GM23248 (cell line): ENCODE measurements at places on chromosomes 2 and 18.

GRCh38 chr2:203407496-203407895 is 79.3 kb downstream of the ABI2 start:
- no peak for DNase-seq

- DNase-seq, result peak; percentile 24
Observed at GRCh38 chr2:40432921-40433483, 18.9 kb downstream of the SLC8A1 start.

DNA sequence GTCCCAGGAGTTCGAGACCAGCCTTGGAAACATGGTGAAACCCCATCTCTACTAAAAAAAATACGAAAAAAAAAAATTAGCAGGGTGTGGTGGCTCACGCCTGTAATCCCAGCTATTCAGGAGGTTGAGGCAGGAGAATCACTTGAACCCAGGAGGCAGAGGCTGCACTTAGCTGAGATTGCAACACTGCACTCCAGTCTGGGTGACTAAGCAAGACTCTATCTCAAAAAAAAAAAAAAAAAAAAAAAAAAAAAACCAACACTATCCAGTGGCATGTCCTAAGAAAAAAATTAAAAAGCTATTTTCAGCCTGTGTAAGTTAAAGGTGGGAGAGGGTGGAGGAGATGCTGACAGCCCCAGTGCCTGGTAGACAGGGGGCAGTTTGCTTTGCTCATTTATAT is 32.2 kb upstream of the REL start:
- DNase-seq, result peak; percentile 46

DNA sequence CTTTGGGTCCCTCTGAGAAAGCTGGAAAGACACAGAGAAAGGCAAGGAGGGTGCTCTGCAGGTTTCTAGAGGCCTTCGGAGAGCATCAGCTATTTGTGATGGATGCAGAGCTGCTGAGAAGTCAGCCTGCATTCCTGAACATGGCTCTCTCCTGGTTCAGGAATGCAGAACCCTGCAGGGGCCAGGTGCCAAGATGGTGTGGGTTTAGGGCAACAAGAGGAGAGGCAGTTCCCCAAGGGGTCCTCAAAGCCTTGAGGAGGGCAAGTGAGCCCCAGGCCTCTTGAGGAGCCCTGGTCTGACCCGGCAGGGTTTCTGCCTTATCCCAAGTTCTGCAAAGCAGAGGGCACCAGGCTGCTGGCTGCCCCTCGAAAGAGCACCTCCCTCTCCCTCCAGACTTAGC is 93.3 kb downstream of the HS1BP3 start:
- DNase-seq, result no peak

- DNase-seq, result peak; percentile 15
Observed at GRCh38 chr18:48374423-48375149, 34.6 kb downstream of the ZBTB7C start.

GRCh38 chr2:227406177-227407031 is 18.7 kb upstream of the SCYGR1 start:
- DNase-seq, result peak; percentile 98

DNA sequence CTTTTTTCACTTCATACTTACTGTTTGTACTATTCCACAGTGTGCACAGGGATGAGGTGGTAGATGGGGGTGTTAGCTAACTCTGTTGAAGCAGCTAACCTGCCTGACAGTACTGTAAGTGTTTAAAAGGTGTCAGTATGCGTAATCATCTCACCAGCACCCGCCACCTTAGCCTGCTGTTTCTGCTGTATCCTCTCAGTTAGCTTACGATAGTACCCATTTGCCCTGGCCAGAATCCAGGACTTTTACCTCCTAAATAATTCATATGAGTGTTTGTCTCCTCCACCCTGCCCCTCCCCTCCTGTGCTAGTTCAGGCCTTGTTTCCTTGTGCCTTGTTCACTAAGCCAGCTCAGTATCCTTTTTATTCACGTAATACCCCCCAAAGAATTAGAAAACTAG is 34.2 kb downstream of the TRAPPC12 start:
- DNase-seq, result no peak

GRCh38 chr2:217789736-217790181 is 213.0 kb downstream of the TNS1 start:
- no peak for DNase-seq

DNA sequence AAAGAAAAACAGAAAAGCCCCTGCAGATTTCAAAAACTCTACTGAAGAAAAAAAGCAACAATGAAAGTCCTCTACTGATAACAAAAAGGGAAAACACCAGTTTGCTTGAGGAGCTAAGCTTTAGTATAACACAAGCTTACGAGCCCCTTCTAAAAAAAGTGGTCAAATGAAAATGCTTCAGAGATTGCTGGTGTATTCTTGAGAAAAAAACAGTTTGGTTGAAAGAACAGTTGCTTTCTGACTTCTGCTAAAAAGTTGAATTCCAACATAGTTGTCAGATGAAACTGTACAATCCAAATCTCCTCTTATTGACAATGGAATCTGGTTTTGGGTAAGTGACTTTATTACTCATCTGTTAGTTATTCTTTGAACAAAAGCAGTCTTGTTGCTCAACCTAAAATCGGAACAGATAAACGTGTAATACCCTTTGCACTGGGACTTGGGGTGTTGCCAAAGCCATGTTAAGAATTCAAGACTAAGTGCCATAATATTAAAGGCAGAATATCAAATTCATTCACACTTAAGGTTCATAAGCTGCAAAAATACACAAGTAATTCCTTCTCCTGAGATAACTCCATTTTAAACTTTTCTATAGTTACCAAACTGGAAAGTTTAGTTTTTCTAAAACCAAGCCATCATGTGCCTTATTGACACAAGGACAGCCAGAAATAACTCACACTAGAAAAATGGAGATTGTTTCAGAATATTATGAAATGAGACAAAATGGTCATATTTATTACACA is 45.3 kb upstream of the SPAG16 start:
- DNase-seq, result peak; percentile 83

GRCh38 chr2:213451542-213452239 is 167.4 kb downstream of the SPAG16 start:
- DNase-seq, result no peak

- no peak for DNase-seq
Observed at GRCh38 chr2:204081487-204082425, 145.2 kb downstream of the ICOS start.

- DNase-seq, result peak; percentile 69
Observed at GRCh38 chr2:138060301-138060635, 96.0 kb downstream of the HNMT start.

DNA sequence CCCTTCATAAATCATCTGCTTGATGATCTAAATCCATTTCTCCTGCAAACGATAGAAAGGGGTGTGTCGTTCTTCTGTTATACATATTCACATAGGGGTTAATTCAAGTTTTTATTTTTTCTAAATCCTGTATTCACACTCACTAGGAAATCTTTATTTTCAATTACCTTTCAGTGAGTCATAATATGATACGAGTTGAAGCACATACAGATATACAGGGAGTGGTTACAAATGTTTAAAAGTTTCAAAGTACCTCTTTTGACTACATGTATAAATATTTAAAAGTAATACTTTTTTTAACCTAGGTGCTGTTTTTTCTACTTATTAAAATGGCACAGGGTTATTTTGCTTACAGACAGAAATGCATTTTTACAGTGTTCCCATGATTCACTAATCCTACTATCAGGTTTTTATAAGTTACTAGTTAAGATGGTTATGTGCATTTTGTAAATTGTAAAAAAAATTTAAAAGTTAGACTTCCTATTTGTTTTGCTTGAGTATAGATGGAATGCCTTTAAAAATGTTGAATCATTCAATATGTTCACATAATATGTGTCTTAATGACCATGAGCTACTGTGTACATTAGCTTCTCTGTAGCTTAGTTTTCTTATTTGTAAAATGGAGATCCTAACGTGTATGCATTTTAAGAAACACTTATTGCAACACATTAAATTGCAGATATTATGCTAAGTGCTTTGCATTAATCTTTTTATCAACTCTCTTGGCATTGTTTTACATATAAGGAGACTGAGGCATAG is 1378.1 kb downstream of the DSC3 start:
- DNase-seq, result no peak

GRCh38 chr2:219430633-219431615 is 3.7 kb upstream of the SPEG start:
- DNase-seq, result peak; percentile 24

GRCh38 chr18:21741312-21741561 is 645 bp downstream of the MIB1 start:
- peak; percentile 67 for DNase-seq

DNA sequence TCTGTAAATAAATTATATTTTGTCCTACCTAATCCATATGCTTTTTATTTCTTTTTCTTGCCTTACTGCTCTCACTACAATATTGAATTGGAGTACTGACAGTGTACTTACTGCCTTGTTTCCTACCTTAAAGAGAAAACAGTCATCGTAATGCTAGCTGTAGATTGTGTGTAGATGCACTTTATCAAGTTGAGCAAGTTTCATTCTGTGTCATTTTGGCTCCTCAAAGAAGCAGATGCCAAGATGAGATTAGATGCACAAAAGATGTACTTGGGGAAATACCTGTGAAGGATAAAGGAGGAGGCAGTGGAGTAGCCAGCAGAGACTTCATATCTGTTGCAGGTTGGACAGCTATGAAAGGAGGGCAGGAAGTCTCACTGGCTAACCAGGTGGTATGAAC is 145.5 kb downstream of the FTCDNL1 start:
- no peak for DNase-seq

GRCh38 chr2:3584076-3584475 is 9.0 kb downstream of the RPS7 start:
- no peak for DNase-seq

- DNase-seq, result no peak
Observed at GRCh38 chr2:30439296-30439695, 7.8 kb upstream of the LCLAT1 start.

DNA sequence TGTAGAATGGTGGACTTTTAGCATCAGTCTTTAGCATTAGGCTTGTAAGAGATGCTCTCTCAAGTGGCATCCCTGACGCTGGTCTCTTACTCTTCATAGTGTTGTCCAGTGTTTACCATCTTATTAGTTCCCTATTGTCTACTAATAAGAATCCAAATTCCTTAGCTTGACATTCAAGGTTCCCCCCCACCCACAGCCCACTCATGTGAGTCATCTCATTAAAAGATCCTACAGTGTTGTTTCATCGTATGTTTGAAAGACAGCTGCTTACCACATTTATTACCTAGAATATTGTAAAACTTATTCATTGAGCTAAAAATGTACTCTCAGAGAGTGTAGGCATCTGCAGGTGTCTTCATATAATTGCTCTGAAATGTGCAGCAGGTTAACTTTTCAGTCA is 28.5 kb downstream of the EIF5B start:
- DNase-seq, result peak; percentile 5

GRCh38 chr2:43541165-43541564 is 54.7 kb downstream of the THADA start:
- peak; percentile 61 for DNase-seq

- no peak for DNase-seq
Observed at GRCh38 chr2:68086166-68086565, 23.4 kb upstream of the C1D start.

- no peak for DNase-seq
Observed at GRCh38 chr2:71697106-71698004, 244.0 kb downstream of the DYSF start.

GRCh38 chr2:125313806-125314205 is 1288.7 kb downstream of the CNTNAP5 start:
- no peak for DNase-seq

DNA sequence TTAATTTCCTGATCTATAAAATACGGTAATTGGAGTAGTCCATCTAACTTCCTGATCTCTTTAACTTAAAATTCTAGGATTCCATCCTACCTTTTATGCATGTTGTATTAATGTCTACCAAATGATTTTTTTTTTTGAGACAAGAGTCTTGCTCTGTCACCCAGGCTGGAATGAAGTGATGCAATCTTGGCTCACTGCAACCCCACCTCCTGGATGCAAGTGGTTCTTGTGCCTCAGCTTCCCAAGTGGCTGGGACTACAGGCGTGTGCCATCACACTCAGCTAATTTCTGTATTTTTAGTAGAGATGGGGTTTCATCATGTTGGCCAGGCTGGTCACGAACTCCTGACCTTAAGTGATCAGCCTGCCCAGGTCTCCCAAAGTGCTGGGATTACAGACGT is 47.8 kb downstream of the CFAP36 start:
- no peak for DNase-seq

GRCh38 chr2:86337244-86337835 is at the start of gene REEP1:
Gene REEP1 (minus strand): TSS chr2:86337626. CDS start chr2:86337510, 116 bp downstream.
- peak; percentile 50 for DNase-seq

DNA sequence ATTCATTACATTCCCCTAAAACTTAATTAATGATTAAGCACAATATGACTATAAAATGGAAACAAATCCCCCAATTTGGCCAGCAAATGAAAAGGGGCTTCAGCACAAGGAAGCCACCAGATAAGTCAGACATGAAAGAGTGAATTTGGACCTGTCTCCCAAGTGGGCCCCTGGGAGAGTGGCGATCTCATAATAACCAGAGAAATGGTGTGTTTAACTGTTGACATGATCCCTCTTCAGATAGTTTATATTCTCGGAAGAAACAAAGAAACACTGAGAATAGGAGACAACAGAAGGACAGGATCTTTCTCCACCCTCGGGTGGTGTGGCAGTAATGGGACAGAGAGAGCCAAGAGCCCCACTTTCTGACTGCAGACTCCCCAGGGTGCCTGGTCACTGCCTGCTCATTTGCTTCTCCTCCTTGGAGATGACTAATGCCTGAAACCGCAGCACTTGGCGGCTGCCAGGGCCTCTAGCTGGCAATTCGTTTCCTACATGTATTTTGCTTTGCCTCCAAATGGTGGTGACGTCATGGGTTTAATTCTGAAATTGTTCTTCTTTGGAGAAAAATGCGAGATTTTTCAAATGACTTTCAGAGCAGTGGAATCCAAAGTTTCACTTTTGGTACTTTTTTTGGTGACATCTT is 46.4 kb upstream of the SPP2 start:
- peak; percentile 97 for DNase-seq

DNA sequence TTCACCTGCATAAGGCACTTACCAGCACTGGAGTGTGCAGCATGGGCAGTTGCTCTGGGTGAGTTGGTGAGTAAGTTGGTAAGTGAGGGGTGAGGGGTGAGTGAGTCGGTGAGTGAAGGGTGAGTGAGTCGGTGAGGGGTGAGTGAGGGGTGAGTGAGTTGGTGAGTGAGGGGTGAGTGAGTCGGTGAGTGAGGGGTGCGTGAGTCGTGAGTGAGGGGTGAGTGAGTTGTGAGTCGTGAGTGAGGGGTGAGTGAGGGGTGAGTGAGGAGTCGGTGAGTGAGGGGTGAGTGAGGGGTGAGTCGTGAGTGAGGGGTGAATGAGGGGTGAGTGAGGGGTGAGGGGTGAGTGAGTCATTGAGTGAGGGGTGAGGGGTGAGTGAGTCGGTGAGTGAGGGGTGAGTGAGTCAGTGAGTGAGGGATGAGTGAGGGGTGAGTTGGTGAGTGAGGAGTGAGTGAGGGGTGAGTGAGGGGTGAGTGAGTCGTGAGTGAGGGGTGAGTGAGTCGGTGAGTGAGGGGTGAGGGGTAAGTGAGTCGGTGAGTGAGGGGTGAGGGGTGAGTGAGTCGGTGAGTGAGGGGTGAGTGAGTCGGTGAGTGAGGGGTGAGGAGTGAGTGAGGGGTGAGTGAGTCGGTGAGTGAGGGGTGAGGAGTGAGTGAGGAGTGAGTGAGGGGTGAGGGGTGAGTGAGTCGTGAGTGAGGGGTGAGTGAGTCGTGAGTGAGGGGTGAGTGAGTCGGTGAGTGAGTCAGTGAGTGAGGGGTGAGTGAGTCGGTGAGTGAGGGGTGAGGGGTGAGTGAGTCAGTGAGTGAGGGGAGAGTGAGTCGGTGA is 17.1 kb downstream of the THAP4 start:
- DNase-seq, result no peak
